ENCODE measurements at places on chromosomes 13 and 19.
A peak's percentile ranks its signal among the peaks of the same experiment; 100 is the strongest.

GRCh38 chr13:33931397-33932311 is 113.7 kb downstream of the RFC3 start:
- DNase-seq = peak; percentile 7

DNA sequence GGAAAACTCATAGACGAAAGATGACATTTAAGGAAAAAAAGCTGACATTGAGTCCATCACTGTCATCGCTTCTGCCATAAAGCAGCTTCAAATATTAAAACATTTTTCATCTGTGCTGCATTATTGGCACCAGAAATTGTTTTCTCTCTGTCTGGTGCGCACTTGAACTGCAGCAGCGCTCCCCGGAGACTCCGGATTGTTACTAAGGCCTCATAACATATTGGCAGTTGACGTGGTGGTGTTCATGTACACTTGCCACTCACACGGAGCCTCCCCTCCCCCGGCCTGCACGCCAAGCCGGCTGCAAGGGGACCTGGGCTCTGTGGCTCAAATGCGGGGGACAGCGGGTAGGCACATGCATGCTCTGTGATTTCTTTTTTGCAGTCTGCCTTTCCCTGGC is 203.2 kb downstream of the TSHZ3 start:
- no peak for DNase-seq

- no peak for DNase-seq
These were observed 43.4 kb upstream of the N4BP2L1 start for GRCh38 chr13:32471187-32471922.

DNA sequence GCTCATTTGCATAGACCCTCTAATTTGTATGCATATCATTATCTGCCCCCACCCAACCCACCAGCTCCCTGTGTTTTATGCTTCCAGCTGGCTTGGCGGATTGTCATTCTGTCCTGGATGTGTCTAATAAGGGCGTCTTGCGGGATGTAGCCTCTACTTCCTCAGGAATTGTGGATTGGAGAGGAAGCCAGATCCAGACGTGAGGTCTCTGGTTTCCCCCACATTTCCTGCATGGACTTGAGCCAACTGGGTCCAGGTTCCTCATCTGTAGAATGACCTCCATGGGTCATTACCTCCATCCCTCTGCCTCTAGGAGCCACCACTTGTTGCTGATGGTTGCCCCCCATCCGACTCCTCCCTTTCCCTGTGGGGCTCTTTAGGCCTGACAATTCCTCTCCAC is 7.3 kb downstream of the TNFSF14 start:
- no peak for DNase-seq

DNA sequence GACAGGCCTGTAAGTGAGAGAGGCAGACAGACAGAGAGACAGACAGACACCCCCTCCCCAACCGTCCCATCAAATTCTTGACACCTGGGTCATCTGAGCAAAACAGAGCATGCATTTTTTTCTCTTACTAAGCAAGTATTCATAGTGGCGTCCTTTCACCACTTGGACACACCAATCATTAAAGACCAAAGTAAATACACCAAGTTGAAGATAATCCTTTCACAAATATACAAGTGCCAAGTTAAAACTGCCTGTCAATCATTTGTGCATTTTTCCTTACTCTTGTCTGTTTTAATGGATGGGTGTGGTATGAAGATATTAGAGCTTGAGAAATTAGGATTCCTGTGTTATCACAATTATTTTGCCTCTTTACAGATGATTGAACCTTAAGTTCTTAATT is 337.3 kb downstream of the ATP8A2 start:
- DNase-seq = no peak

GRCh38 chr13:27130979-27131623 is 40.5 kb downstream of the USP12 start:
- DNase-seq = no peak

DNA sequence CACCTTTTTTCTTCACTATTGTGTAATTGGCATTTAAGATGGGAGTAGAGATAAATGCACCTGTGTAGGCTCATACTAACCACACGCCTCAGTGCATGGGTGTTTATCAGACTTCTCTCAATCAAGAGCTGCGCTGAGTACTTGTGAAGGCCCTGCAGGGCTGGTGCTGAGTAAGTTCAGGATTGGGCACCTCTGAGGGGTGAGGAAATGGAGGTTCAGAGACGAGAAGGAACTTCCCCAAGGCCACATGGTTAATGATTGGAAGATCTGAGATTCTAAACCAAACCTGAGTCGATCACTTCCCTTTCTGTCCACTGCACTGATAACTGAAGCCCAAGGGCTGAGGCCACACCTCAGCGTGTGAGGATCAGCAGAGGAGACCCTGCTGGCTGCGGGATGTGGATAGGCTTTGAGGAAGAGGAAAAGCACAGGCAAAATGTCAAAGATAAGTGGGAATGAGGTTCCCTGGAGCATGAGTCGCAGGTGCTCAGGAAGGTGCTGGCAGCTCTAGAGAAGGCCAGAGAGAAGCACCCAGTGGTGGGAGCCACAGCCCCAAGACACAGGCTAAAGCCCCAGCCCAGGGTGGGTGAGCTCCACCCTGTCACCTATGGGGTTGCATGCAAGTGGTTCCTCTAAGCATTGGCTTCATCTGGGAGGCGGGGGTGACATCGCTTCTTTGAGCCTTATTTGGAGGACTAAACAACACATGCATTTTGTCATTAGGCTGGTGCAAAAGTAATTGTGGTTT is 32.3 kb upstream of the GJB6 start:
- no peak for DNase-seq

- DNase-seq = no peak
These were observed 2.5 kb upstream of the PAK4 start for GRCh38 chr19:39122934-39123731.

DNA sequence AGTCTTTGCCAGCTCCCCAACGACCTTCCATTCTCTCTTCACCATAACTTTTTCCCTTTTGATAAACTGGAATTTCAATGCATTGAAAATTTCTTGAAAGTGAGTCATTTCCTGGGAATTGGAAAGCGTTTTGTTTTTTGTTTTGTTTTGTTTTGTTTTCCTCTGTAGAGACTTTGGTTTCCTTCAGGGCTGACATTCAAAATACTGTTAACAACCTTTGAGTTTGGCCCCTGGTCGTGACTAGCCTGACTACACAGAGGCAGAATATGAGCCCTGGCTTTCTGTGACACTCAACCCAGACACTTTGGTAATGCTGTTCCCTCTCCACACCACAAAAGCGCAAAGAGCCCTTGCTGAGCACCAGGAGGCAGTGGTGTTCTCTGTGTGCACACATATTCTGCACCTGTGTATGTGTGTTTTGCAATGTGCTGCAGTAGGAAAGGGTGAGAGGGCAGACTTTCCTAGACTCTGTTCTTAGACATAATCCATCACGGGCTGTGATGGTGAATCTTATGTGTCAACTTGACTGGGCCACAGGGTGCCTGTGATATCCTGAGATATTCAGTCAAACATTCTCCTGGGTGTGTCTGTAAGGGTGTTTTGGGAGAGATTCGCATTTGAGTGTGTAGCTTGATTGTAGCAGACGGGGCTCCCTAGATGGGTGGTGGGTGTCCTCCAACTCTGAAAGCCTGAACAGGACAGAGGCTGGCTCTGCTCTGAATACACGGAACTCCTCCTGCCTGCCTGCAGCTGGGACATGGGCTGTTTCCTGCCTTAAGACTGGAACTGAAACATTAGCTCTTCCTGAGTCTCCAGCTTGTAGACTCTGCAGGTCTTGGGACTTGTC is 29.5 kb upstream of the ANKRD10 start:
- DNase-seq = peak; percentile 51

- DNase-seq = no peak
These were observed 608 bp downstream of the CD70 start for GRCh38 chr19:6590258-6590826.

- no peak for DNase-seq
These were observed 230.7 kb downstream of the NDFIP2 start for GRCh38 chr13:79711631-79712030.

All from SK-N-SH (cell line).